ENCODE measurements at places on chromosomes 7 and 10. TPM values are rescaled to one million over a fixed set of nuclear protein-coding genes. Genes with fewer than 3 reads are reported as not detected.

DNA sequence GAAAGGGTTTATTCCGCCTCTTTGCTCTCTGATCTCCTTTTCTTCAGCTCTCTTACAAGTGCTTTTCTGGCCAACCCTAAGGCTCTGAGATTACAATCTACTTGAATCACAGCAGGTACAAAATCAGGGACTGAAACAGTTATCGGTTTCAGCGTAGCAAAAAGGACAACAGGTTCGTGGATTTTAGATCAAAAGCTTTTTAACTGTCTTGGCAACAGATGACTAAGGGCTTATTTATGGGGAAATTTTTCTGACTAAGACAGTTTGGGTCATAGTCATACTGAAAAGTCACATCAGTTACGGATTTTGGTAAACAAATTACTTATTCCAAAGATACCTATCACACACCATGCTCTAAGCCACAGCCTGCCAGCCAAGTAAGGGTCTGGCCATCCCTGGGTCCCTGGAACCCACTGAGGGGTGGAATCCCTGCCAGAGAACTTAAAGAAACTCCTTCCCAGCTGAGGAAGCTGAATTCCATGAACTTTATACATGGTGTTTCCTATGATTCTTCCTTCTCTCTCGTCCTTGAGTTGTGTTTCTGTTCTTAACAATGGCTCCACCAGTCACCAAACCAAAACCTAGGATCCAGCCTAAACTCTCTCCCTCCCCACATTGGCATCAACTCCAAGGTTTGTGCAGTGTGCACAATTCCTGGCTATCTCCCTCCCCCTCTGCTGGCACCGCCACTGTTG lies 169.3 kb downstream of the FAM107B start:
- no peak for DNase-seq

GRCh38 chr7:20351901-20352300 lies 21.2 kb downstream of the ITGB8 start:
- peak; percentile 33 for DNase-seq

SPDYE8 gene
- total RNA-seq = not detected

VPS37D gene
- total RNA-seq = 4.2 TPM

- peak; percentile 17 for DNase-seq
These were observed 27.8 kb downstream of the TMEM236 start for GRCh38 chr10:17779784-17780183.
